Foreskin melanocyte (primary cell): ENCODE measurements at places on chromosomes 2 and 18.

DNA sequence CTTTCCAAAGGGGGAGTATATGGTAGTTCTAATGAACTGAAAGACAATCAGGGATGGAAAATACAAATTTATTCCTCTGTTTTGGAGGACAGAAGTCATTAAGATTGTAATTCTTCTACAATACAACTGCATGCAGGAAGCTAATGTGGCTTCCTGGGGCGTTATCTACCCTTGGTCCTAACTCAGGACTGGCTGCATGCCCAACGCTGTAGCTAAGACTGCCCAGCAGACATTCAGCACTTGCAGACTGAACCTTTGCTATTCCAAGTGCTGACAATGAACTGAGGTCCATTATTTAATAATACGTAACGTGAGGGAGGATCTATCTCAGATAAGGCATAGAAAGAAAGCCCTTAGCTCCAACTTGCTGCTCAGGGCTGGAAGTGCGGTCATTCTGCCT is 53.2 kb downstream of the ZAP70 start:
- DNase-seq = no peak

DNA sequence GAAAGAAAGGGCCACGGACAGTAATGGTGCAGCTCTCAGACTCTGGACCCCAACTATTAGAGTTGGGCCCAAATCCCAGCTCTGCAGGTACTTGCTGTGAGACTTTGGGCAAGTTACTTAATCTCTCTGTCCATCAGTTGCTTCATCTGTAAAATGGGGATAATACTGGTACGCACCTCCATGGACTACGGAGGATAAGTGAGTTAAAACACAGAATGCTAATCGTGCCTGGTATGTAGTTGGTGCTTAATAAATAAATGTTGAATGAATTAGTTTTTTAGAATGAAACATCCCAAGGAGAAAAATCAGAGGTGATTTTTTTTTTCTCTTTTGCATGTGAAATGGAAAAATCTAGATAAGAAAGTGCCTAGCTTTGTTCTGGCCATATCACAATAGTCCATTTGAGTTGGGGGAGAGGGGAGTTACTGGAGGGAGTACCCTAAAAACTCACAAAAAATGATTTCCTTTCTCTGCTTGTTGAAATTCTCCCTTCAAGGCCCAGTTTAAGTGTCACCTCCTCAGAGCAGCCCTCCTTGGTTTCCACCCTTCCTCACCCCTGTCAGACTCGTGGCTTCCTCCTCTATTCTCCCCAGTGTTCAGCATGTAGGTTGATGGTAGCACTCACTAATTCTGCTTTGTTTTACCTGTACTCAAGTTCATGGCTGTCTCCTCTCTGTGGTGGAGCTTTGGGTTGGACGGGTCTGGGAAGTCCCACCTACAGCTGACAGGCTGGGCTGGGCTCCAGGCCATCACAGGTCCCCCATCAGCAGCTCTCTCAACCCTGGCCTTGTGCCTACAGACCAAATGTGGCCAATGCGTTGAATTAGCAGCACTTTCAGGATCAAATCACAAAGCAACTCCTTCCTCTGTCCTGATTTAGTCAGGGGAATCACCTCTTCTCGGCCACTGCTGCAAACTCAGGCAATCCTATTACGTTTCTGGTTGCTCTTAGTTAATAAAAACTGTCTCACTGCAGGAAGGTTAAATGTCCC is 92.8 kb upstream of the TAF1B start:
- DNase-seq = no peak

DNA sequence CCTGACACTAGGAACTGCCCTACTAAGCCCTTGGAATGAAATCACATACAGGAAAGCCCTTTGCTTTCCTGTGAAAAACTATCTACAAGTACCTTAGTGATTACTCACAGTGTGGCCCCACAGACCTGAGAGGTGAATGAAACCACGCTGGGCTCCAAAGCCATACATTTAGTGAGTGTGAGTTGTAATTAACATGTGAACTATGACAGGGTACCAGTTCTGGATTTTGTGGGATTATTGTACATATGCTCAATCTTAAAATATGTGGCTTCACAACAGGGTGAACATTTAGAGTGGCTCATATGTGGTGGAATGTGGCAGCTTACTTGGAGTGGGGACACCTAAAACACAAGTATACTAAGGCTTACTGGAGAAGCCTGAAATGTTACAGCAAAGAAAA is 12.3 kb downstream of the KCTD1 start:
- DNase-seq = no peak

DNA sequence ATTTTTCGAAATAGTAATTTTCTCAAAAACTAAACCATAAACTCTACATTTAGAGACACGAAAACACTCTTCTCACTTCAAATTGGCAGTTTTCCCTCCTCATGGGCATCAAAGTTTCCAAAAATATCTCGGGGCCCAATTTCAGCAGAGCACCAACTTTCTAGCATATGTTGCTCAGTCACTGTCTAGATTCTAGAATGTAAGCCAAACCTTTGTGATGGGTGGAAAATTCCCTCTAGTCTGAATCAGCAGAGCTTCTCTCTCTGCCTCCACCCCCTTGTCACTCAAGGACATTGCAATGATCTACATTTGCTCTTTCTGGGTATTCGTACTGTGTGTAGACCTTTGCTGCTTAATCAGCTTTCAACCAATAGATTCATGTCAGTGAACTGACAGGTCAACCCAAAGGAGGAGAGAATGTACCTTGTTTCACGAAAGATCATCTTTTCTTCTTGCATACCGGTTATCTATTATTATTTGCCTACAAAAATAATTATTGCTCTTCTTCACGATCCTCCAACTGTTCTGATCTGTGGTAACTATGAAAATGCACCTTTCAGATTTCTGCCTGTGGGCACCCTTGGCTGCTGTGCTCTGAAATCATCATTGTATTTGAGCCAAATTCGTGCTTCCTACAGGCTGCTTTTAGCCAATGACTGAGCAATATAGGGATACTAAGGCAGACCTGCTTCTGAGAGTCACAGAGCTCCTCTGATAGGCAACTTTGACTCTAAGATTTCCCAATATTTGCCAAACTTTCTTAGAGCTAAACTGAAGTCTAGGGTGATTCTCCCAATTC is 38.7 kb upstream of the GLS start:
- DNase-seq = no peak

DNA sequence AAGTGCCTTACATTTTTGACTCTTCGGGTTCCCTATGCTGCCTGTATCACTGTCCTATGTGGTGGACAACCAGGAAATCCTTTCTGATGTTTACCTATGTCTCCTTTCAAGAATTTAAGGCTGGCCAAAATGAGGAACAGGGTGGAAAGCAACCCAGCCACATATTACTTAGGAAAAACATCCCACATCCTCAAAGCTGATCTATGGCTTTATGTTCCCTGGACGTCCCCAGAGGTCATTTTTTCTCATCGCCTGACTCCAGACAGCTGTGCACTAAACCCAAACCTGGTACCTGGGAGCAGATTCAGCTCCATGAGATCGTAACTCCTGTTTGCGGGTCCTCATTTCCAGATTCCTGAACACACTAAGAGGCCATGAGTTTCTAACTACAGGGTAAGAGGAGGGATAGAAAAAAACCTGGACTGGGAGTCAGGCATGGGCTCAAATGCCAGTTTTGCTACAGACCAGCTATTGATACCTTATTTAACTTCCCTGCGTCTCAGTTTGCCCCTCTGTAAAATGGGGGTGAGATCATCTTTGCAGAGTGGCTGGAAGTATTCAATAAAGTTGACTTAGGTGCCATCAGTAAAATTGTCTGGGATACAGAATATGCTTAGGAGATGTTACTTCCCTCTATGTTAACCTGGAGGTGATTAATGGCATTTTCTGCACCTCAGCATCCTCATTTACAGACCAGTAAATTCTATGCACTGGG is 70.8 kb downstream of the TNS1 start:
- no peak for DNase-seq

DNA sequence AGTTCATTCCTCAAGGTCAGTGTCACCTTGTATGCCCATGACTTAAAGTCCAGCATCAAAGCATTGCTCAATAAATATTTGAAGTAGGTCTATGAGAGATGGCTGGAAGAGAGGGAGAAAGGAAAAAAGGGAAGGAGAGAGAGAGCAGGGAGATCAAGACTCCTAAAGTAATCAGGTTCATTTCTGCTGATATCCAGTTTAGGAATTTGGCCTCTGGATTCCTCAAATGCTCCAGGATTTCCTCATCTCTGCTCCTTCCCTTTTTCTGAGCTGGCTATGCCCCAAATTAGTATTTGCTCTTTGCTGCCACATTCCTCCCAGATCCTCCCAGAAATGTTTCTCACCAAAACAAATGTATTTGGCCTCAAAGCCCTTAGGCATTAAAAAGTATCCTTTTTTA is 739.4 kb upstream of the CHAC2 start:
- DNase-seq = peak; percentile 52

GRCh38 chr2:36301843-36302242 is 53.7 kb upstream of the CRIM1 start:
- no peak for DNase-seq
